ENCODE measurements at places on chromosomes 3 and 15.

- no peak for DNase-seq
Measured at GRCh38 chr3:176992565-176992964, 204.7 kb downstream of the TBL1XR1 start.

- DNase-seq: no peak
Measured at GRCh38 chr15:82530606-82531379, 9.5 kb downstream of the RPS17 start.

DNA sequence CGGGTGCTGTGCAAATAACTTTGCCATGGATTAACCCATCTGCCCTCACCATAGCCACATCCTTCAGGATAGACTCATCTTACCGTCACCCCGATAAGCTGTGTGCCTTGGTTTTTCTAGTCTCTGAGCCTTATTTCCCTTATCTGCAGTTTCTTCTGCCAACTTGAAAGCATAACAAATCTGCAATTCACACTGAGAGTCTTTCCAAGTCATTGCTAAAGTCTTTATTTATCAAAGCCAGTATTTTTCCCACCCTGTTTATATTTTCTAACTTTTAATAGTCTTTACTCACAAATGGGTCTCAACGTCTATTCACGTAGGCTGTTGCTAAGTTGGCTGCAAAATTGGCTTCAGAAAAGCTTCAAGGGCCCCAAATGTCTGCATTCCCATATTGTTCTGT lies 61.6 kb upstream of the SUCLG2 start:
- no peak for DNase-seq

- no peak for DNase-seq
Measured at GRCh38 chr3:183810643-183811594, 14.5 kb downstream of the MAP6D1 start.

DNA sequence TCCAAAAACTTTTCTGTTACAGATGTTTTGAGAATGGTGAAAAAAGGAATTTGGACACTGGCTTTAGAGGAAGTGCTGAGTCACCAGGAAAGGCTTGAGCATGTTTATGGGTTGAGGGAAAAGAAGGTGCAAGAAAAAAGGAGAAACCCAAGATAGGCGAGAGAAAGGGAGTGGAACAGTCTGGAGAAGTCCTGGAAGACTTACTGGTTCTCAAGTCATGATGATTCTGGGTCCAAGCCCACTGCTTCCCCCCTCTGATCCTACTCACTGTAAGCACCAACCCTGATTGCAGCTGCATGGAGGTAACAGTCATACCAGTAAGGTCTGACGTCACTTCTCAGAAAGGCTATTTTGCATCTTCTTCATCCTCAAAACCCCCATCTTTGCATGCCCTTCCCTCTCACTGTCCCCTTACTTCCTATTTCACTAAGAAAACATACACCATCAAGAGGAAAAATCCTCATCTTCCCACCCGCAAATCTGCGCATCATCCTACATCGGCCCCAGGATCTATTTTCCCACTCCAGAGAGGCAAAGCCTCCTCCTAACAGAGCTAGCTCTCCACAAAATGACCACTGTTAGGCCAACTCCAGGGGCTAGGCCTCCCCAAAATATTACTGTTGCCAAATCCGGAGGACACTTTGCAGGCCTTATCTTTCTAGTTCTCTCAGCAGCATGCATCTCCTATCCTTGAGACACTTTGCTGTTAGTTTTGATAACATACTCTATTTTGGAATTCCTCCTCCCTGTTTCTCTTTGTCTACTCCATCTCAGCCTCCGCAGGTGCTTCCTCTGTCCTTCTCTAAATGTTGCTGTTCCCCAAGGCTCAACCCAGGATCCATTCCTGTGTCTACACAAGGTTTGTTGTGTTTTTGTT lies 3.2 kb upstream of the ATP13A3 start:
- no peak for DNase-seq

DNA sequence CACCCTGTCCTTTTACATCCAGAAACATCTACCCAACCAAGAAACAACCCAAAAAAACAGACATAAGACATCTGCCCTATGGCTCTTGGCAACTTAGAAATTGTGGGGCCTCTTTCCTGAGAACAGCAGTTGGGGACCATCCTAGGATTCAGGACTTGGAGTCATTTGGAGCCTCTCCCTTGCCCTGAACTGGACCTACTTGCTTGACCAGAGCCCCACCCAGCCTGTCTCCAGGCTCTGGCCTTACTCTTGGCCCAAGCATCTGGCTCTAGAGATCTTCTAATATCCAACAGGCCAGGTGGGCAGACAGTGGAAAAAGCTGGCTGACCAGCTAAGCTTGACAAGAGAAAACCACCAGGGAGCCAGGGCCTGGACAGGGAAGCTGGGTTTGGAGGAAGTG lies 99.1 kb upstream of the C2CD4B start:
- DNase-seq: no peak

DNA sequence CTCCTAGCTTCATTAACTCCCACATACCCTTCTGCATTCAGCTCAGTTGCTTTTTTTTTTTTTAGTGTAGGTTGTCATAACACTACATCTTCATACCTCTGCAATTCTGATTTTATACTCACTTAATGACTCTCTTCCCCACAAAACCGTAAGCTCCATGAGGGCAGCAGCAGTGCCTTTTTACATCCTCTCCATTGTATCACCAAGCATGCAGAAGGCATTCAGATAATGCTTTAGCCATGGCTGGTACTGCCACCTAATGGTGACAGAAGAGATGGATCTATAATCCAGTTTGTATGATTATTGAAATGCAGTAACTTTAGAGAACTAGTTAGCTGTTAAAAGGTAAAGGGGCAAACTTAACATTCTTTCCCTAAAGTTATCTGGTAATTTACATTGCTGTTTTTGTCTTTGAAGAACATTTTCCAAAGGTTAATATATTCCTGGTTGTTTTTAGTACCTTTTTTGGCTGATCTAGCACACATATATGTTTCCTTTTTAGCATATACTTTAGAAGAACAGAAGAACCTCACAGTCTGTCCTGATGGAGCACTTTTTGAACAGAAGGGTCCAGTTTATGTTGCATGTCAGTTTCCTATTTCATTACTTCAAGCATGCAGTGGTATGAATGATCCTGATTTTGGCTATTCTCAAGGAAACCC lies 36.8 kb downstream of the ATP1B3 start:
- DNase-seq: no peak

DNA sequence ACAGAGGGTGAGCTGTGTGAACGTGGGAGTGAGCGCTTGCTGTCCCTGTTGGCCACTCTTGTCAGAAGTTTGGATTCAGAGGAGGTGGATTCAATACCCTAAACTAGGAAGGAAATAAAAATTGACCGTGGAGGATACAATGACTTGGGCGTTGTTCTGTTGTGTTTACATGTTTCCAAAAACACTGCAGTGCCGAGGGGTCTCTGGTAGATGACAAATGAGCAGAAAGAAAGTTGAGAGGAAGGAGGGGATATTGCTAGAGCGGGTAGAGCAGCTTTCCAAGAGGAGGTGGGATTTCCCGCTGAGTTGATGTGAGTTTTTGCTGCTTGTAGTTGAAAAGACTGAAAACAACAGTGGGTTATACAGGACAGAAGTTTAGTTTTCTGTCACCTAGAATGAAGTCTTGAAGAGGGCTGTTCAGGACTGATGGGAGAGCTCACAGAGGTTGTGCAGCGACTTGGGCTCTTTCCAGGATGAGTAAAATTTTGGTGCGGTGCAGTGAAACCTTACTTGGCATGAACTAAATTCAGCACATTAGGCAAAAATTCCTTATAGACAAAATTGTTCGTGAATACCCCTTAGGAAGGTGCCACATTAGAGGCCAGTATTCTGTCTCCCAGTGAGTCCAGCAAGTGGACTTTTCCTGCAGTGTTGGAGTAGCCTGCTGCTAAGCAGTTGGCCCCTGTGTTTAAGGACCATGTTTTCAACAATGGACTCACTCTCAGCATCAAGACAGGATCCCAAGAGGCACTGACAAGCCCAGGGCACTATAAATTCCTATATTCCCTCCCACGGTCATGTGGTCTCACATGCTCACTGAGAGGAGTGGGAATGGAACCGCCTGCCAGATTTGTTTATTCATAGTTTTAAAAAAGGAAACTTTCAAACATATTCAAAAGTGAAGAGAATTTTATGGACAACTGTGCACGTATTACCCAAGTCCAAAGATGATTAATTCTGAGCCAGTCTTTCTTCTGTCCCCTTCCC lies 435.0 kb upstream of the C2CD4B start:
- no peak for DNase-seq

GRCh38 chr3:134563601-134564000 lies 77.7 kb downstream of the CEP63 start:
- no peak for DNase-seq

DNA sequence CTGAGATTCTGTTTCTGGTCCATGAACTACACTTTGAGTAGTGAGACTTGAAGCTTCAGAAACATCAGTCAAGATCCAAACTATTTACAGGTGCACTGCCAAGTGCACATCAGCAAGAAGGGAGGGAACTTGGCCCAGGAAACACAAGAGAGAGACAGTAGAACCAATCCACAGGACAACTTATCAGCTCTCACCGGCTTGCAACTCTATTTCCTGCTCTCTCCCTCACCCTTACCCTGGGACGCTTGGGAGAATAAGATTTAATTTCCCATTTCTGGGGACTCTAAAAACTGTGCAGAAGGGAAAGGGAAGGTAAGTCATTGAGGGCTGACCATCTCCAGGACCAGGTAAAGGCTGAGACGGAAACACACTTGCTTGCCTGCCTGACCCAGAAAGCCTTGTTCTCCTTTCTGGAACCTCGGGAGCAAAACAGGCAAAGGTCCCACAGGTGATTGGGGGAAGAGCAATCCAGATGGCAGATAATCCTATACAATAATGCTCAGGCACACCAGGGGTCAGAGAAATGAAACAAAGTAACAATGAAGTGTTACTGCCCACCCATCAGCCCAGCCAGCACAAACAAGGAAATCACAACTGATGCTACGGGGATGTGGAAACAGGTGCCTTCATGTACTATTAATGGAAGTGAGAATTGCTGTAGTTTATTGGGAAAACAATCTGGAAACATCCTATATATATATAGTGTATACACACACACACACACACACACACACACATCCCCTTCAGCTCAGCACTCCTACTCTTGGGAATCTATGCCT lies 154.4 kb downstream of the XXYLT1 start:
- DNase-seq: no peak

DNA sequence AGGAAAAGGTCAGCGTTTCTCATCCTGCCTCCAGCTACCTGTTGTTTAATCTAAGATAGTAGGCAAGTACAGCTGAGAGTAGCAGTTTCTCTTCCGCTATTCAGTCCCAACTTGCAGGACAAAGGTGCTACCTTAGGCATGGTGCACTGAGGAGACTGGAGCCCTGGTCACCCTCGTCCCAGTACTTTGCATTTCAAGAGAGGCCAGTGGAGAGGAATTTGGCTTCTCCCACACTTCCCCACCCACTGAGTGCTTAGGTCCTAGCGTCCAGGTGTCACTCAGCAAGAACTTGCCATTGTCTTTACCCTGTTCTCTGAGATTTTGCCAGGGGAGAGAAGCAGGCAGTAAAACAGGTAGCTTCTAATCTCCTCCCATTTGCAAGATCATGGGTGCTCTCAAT lies 12.5 kb upstream of the RPN1 start:
- DNase-seq: no peak
